ENCODE measurements at places on chromosomes 16 and 17.
A peak's percentile ranks its signal among the peaks of the same experiment; 100 is the strongest.

DNA sequence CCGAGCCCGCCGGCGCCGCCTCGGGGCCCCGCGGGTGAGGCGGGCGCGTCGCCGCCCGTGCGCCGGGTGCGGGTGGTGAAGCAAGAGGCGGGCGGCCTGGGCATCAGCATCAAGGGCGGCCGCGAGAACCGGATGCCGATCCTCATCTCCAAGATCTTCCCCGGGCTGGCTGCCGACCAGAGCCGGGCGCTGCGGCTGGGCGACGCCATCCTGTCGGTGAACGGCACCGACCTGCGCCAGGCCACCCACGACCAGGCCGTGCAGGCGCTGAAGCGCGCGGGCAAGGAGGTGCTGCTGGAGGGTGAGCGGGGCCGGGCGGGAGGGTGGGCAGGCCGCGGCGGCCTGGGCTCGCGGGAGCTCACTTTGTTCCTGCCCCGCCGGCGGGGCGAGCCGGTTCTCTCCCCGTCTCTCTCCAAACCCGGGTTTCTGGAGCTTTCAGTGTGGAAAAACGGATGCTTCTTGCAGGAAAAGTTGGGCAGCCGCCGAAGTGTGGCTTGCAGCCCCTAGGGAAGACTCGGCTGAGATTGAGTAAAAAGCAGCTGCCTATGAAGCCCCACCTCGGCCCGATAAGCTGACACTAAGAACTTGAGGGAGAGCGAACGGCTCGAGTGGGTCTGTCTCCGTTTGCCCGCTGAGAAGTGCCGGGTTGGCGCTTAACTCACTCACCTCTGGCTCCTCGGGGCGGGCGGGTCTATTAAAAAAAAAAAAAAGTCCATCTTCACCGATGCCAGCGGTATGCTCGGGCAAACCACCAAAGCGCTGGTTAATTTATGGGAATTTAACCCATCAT is 677 bp downstream of the SNTB2 start:
- peak; percentile 10 for DNase-seq

DNA sequence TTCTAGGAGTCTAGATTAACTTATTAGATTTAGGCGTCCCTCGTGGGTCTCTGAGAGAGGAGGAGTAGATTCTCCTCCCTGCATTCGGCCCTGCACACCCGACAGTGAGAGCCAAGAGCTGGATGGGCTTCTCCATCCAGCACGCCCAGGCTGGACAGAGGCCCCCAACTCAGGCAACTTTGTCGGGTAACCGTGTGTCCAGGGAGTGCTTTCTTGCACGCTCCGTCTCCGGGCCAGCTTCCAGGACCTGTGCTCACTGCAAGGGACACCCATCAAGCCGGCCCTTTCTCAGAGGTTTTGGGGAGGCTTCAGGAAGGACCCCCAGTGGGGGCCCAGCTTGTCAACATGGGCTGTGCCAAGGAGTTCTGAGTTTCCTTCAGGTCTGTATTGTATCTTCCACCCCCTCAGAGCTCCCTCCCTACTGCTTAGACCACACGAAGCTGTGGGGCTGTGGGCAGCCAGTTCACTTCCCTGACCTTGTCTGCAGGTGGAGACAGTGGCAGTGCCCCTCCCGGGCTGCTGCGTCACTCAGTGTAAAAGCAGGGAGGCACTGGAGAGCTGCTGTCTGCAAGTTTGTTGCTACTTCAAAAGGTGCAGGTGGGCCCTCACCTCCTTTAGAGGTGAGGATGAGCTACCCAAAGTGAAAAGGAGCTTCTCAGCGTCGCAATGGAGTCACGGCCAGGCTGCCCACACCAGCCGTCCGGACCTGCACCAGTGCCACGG is 24.0 kb upstream of the C16orf78 start:
- no peak for DNase-seq

DNA sequence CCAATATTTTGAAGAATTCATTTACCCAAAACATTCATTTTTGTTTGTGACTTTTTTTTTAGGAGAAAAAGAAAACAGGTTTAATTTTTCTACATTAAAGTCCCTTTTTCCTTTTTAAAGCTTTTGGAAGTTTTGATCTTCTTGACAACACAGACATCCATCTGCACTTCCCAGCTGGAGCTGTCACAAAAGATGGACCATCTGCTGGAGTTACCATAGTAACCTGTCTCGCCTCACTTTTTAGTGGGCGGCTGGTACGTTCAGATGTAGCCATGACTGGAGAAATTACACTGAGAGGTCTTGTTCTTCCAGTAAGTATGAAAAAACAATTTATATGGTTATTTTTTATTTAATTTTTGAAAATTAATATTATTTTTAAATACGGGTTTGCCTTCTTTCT is 37.2 kb downstream of the SIAH1 start:
- no peak for DNase-seq

GRCh38 chr16:67246756-67247191 is 507 bp downstream of the FHOD1 start:
- no peak for DNase-seq

GRCh38 chr16:58031016-58031800 is 5.7 kb downstream of the MMP15 start:
- DNase-seq, result no peak

DNA sequence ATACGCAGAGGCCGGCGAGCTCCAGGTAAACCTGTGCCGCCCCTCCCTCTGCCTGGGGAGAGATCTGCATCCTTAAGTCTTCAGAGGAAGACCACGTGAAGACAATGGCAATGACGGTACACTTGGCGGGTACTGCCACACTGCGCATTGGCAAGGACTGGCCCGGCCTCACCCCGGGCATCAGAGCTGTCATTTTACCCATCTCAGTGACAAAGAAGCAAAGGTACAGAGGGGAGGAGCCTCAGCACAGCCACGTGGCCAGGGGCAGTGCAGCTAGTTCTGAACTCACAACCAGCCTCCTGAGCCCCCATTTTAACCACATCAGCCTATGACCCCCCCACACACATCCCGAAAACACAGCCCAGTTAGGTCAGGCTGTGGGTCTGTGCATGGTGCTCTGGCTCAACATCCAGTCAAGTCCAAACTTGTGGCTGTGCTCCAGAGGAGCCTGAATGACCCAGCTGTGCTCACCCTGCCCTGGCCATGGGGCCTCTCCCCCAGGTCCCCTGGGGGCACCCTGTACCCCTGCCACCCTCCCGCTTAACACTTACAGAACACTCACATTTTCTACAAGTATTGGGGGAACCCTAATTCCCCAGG is 80.6 kb downstream of the C16orf95 start:
- no peak for DNase-seq

- DNase-seq, result no peak
Observed at GRCh38 chr16:75235721-75236193, 15.7 kb downstream of the BCAR1 start.

Data from activated CD4-positive, alpha-beta T cell treated with anti-CD3 and anti-CD28 coated beads for 24 hours (primary cell).